Kidney (tissue), 22 donors: ENCODE measurements at places on chromosomes 6 and 20.

GRCh38 chr6:112468359-112468758, 121.2 kb downstream of the RFPL4B start:
- DNase-seq = peak; percentile 6

GRCh38 chr6:11386323-11386722, 151.2 kb upstream of the TMEM170B start:
- no peak for DNase-seq

- no peak for DNase-seq
Measured at GRCh38 chr6:149895833-149896271, 2.1 kb downstream of the RAET1E start.

DNA sequence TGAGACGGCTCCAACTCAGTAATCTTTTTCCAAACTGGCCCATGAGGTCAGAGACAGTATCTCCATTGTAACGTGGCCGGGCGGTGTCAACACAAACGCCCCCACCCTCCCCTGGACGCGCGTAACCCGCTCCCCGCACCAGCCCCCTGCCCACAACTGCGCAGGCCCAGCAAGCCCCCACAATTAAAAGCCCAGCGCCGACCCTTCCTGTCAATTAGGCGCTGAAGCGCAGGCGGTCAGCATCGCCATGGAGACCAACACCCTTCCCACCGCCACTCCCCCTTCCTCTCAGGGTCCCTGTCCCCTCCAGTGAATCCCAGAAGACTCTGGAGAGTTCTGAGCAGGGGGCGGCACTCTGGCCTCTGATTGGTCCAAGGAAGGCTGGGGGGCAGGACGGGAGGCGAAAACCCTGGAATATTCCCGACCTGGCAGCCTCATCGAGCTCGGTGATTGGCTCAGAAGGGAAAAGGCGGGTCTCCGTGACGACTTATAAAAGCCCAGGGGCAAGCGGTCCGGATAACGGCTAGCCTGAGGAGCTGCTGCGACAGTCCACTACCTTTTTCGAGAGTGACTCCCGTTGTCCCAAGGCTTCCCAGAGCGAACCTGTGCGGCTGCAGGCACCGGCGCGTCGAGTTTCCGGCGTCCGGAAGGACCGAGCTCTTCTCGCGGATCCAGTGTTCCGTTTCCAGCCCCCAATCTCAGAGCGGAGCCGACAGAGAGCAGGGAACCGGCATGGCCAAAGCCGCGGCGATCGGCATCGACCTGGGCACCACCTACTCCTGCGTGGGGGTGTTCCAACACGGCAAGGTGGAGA, at the start of the genes HSPA1A and HSPA1L:
HSPA1A (plus strand) TSS at position 519 of the 814 bp plus-strand sequence; CDS start at position 733, 214 bp downstream.
HSPA1L (minus strand) TSS at position 259 of the 814 bp plus-strand sequence. CDS start 3,311 bp downstream, outside the sequence.
- peak; percentile 100 for DNase-seq

DNA sequence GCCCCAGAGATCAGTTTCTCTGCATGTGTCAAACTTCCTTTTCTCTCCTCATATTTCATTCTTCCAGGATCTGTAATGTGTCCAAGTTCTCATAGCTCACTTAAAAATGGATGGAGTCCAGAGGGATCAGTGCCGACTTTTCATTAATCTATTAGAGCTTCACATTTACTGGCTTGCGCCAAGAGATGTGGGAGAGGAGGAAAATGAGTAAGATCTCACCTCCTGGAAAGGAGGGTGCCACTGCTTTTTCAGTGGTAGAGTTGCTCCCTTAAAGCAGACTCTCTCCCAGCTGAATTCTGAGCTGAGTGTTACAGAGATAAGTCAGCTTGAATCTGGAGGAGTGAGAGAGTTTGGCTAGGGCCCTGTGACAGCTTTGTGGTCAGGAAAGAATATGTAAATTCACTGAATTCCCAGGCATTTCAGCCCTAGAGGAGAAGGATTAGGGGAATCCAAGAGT, 175.9 kb downstream of the SOX4 start:
- DNase-seq = peak; percentile 67

DNA sequence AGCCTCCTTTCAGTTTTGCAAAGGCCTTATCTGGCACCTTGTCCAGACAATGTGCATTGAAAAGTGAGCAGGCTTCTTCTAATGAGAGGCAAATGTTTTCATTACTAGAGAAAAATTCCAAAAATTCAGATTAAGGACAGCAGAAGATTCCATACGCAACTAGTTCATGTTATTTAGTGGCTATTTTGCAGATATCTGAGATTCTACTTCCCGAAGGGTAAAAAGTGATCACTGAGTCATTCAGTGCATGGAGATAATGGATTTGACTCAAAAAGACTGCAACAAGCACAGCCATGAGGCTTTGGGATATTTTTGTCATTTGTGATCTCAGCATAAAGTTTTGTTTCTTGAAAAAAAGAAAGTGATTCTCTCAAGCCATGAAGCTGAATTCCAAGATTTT, 29.9 kb downstream of the METTL24 start:
- DNase-seq = no peak
